ENCODE measurements at places on chromosomes 1 and 21.

- DNase-seq, result no peak
Measured at GRCh38 chr1:1331068-1331965, at the start of gene TAS1R3. TSS of gene TAS1R3 (plus strand) at chr1:1331280. CDS start at chr1:1331346, 66 bp downstream.

GRCh38 chr21:38286739-38287471 lies 30.1 kb downstream of the KCNJ15 start:
- no peak for DNase-seq

- DNase-seq, result no peak
Measured at GRCh38 chr1:238892612-238893011, 493.8 kb upstream of the CHRM3 start.

GRCh38 chr1:8404460-8405370 lies 86.8 kb downstream of the SLC45A1 start:
- no peak for DNase-seq

GRCh38 chr1:151944857-151945575 lies 35.7 kb upstream of the THEM4 start:
- no peak for DNase-seq

GRCh38 chr1:153248176-153248879 lies 11.2 kb upstream of the LORICRIN start:
- no peak for DNase-seq

DNA sequence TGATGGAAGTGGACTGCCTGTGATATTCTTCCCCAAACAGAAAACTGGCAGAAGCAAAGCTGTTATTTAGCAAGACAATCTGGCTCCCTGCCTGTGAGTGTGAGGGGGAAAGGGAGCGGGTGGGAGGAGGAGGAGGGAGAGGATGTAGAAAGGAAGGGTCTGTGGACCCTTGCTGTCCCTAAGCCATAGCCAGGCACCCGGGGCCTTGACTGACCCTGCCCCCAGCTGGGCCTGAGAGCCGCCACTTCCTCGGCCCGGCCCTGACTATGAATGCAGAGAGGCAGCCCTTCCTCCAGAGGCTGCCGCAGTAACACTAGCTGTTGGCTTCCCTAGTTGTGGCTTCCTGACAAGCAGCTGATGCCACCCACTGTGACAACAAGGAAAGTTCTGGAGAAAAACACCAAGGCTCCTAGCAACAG lies 13.9 kb downstream of the PLA2G2F start:
- no peak for DNase-seq

- DNase-seq, result peak; percentile 64
Measured at GRCh38 chr1:220330265-220330664, 58.0 kb upstream of the RAB3GAP2 start.

- DNase-seq, result no peak
Measured at GRCh38 chr1:157523774-157524493, 28.4 kb downstream of the FCRL5 start.

- DNase-seq, result no peak
Measured at GRCh38 chr1:228000836-228001563, 5.8 kb upstream of the WNT3A start.

DNA sequence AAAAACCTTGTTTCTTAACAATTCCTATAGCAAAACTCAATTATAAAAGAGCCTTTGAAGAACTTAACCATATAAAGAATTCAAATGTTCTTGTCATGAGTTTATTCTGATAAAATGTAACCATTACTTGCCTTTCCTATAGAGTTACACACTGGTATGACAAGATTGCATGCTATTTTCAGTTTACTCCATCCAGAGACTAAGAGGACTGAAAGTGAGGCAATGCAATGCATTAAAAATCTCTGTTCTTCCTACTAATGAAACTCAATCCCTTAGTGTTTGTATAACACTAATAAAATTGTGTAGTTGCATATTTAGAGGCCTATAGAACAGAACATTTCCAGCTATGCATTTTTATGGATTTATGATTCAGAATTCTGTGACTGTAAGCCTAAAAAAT lies 88.1 kb downstream of the COP1 start:
- no peak for DNase-seq

- DNase-seq, result no peak
Measured at GRCh38 chr1:246306415-246307037, 200.6 kb downstream of the SMYD3 start.

DNA sequence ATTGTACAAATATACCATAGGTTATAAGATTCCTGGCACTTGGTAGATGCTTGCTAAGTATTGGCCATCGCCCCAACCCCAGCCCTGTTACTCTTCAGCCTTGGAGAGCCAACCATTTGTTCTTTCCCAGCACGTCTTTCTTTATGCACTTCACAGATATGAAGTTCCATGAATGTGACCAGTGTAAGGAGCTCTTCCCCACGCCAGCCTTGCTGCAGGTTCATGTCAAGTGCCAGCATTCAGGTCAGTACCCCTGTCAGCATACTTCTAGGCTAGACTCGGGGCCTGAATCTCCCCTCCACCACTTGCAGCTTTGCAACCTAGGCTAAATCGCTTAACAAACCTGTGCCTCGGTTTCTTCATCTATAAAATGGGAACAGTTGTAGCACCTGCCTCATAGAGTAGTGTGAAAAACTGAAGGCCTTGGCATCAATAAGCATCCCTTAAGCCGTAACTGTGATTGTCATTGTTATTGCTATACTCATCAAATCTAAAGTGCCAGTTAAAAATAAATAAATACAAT lies 41.0 kb upstream of the EPHA8 start:
- DNase-seq, result no peak

- peak; percentile 41 for DNase-seq
Measured at GRCh38 chr1:19644395-19644680, 227 bp downstream of the NBL1 start.

- DNase-seq, result no peak
Measured at GRCh38 chr1:224317383-224318045, 12.5 kb downstream of the NVL start.

GRCh38 chr1:241022366-241022765 lies 334.6 kb downstream of the RGS7 start:
- DNase-seq, result no peak

DNA sequence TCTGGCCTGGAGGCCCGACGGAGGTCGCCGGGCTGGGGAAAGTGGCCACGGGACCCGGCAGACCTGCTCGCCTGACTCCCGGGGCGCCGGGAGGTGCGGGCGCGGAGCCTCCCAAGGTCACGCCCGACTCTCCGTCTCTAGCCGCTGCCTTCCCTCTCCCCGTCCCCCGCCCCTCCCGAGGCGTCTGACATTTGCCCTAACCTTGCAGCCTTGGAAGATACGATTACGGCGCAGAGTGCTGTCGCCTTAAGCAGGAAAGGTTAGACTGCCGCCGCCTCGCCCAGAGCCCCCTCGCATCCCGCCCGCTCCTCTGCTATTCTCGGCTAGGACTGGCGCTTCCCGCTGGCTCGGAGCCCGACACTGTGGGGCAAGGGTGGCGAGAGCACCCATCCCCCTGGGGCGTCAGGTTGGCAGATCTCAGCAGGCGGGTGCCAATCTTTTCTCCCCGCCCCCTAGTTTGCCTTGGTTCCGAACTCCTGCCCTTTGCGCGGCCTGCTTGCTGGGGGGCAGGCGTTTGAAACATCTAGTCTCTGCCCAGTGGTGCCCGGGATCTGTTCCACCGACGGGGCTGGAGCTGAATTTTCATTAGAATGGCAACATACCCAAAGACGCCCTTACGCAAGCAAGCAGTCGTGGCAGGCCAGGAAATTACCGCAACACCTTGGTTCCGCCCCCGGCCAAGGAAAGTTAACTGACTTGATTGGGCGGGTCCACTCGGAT lies 835 bp downstream of the PGM1 start:
- DNase-seq, result peak; percentile 70

- DNase-seq, result peak; percentile 5
Measured at GRCh38 chr1:173954179-173954578, 37.1 kb upstream of the SERPINC1 start.

DNA sequence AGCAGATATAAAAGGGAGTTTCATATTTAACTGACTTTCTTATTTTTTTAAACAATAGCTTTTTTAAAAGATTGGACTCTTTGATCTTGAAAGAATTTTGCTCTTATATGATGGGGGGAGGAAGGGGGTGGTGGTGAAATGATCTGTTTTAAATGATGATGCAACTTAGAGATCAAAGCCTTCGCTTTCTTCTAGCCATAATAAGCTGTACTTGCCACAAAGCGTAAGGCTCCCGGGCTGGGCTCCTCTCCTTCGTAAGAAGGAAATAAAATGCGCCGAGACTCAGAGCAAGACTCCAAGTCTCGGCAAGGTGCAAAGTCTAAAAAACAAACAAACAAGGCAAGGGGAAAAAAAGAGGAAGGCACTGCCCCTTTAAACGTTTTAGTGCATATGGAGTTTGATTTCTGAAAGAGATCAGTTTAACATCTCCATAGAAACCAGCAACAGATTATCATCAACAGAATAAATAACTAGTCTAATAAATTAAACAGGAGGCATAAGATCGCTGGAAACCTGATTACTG lies 3.3 kb downstream of the CASZ1 start:
- peak; percentile 36 for DNase-seq

DNA sequence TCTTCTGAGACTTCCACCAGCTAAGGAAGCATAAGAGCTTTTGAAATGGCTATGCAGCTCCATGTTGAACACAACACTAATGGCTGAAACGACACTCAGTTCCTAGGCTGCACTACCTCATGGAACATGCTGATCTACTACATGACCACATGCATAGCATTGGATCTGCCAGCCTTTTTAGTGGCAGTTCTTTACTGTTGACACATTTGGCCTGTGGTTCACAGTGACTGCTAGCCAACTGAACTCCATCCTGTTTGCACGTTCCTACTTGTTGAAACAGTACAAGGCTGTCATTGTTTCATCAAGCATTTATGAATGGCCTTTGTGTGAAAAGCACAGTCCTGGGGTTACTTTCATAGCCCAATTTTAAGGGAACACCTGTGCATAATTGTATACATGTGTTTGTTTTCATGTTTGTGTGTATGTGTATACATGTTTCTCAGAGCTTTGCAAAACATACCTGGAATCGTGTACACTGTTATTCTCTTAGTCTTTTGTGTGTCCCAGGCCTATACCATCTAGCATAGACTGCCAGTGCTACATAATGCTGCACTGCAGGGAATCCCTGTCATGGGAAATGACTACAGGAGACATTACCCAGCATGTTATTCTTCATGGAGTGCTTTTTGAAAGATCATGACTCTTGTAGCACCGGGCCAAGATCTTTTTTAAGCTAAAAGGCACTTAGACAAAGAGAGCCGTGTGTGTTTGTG lies 179.6 kb upstream of the ESRRG start:
- DNase-seq, result no peak

- no peak for DNase-seq
Measured at GRCh38 chr1:91765293-91765692, 120.7 kb downstream of the TGFBR3 start.

DNA sequence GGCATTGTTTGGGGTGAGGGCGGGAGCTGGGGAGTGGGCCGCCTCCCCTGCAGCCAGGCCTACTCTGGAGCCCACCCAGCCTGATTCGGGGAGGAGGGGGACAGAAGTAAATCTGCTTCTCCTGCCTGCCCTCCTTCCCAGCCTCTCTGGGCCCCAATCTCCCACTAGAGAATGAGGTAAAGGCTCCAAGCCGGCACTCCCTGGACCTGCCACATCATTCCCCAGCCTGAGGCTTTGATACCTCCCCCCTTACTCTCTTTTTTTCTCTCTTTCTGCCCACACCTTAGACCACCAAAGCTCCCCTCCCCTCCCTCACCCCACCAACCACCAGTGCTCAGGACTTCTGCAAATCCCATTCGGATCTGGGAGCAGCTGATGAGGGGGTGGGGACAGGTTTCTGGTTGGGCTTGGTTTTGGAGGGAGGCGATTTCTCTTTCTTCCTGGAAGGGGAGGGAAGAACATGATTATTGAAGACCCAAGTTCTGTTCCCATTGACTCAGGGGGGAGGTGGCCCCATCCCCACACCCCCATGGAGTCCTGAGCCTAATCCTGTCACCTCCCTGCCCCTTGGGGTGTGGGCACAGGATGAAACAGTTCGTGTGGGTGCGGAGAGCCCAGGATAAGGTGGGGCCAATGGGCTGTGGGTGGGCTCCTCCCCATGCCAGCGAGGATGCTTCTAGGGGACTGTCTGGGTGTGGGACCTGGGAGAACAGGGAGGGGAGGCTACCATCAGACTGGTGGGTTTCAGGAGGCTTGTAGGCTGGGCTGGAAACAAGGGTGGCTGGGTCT lies 1.3 kb downstream of the MAP7D1 start:
- no peak for DNase-seq

DNA sequence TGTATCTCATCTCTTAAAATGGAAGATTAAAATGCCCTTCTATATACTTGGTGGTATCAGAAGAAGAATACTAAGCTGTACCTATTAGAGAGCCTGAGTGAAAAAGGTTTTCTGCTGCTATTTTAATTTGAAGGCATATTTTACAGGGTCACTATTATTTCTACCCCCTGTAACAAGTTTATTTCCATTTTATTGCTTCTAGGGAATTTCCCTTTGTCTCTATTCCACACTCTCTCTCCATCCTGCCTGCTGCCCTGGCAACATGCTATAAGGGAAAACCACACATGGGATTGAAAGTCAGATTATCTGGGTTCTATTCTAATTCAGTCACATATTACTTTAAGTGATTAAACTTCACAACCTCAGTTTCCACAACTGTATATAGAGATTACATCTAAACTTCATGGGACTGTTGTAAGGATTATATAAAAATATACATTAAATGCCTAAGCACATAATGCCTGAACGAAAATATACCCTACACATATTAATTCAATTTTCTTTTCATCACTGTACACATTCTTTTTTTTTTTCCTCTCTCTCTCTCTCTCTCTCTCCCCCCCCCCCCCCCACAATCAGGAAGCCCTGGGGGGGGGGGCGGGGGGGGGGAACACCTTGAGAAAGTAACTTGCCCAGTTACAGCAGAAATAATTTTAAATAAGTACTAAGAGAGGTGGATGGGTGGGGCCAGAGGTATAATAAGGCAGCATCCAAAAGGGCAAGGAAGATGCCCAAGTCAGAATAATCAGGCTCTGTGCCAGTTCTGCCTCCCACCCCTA lies 51.5 kb downstream of the LUZP1 start:
- no peak for DNase-seq

- DNase-seq, result peak; percentile 86
Measured at GRCh38 chr1:230917284-230918135, 49.2 kb upstream of the C1orf198 start.

DNA sequence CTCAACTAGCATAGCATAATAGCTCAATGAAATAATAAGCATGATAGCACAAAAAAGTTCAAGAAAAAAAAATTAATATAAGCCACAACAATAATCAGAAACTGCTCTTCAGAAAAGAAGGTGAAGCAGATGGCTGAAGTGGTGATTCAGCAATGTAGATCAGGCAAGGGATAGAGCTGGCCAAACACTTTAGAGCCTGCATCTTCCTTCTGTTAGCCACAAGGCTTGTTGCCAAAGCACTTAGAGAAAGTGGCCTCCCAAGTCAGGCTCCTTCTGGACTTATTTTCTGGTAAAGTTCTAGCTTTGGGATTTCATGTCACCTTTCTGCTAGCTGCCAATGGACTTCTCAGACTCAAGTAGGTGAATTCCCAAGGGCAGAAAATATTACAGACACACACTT lies 60.3 kb upstream of the C1orf87 start:
- peak; percentile 42 for DNase-seq

DNA sequence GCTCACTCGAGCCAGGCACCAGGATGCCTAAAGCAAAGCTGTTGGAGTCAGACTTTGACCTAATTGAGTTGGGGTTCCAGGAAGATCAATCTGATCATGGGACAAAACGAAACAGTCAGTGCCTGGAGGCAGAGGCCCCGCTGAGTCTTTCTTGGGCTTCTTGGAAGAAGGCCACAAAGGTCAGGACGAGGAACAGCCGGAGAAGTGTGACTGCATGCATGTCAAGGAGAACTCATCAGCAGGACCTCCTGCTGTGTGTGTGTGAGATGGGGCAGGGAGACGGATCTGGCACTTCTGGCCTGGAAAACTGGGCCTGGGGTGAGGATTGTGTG lies 190.8 kb downstream of the CAMTA1 start:
- no peak for DNase-seq

GRCh38 chr1:30411206-30411605 lies 312.2 kb downstream of the MATN1 start:
- DNase-seq, result no peak

- peak; percentile 64 for DNase-seq
Measured at GRCh38 chr1:201751872-201752271, 77.1 kb upstream of the IPO9 start.

All from cardiac muscle cell (in vitro differentiated cells and primary cell).